ENCODE measurements at places on chromosomes 6 and 20. TPM values are rescaled to one million over a fixed set of nuclear protein-coding genes. Genes with fewer than 3 reads are reported as not detected.

- H3K4me1 ChIP-seq = peaks cover 23% of the 10 kb centered on the region
- no peaks in the 10 kb centered on the region for H3K36me3 ChIP-seq
- no peaks in the 10 kb centered on the region for H3K27me3 ChIP-seq
- H3K27ac ChIP-seq = no peak overlapping the region
- H3K4me3 ChIP-seq = no peak overlapping the region
These were observed 12.2 kb upstream of the AKIRIN2 start for GRCh38 chr6:87714093-87714842.

- no peak for DNase-seq
- no peaks in the 10 kb centered on the region for H3K4me1 ChIP-seq
- H3K4me3 ChIP-seq = no peak overlapping the region
- no peak overlapping the region for H3K27ac ChIP-seq
- H3K36me3 ChIP-seq = peaks cover 31% of the 10 kb centered on the region
- H3K27me3 ChIP-seq = no peaks in the 10 kb centered on the region
These were observed 149.8 kb upstream of the AKAP12 start for GRCh38 chr6:151089978-151090377.

DNA sequence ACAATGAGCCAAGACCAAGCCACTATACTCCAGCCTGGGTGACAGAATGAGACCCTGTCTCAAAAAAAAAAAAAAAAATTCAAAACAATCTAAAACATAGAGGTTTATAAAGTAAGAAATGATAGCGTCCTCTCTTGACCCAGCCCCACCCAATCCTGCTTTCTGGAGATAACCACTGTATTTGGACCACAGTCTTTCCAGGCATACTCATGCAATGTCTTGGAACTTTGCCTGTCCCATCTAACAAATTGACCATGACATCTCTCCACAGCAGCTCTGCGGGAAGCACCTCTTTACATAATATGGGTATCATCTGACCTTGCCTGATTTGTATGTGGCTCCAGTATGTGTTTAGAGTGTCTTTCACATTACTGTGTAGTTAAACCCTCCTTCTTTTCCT is 9.1 kb upstream of the SHLD1 start:
- H3K4me1 ChIP-seq = peaks cover 23% of the 10 kb centered on the region
- H3K27me3 ChIP-seq = no peaks in the 10 kb centered on the region
- H3K36me3 ChIP-seq = no peaks in the 10 kb centered on the region
- H3K27ac ChIP-seq = no peak overlapping the region

- H3K27me3 ChIP-seq = peaks cover 28% of the 10 kb centered on the region
- H3K27ac ChIP-seq = no peak overlapping the region
- H3K4me3 ChIP-seq = no peak overlapping the region
- H3K36me3 ChIP-seq = no peaks in the 10 kb centered on the region
- DNase-seq = peak; percentile 63
These were observed 53.9 kb downstream of the OTOR start for GRCh38 chr20:16801919-16802651.

GRCh38 chr6:43943099-43943766 is 173.2 kb downstream of the VEGFA start:
- H3K36me3 ChIP-seq = no peaks in the 10 kb centered on the region
- DNase-seq = no peak
- H3K27me3 ChIP-seq = no peaks in the 10 kb centered on the region
- H3K27ac ChIP-seq = no peak overlapping the region
- H3K4me1 ChIP-seq = no peaks in the 10 kb centered on the region

DNA sequence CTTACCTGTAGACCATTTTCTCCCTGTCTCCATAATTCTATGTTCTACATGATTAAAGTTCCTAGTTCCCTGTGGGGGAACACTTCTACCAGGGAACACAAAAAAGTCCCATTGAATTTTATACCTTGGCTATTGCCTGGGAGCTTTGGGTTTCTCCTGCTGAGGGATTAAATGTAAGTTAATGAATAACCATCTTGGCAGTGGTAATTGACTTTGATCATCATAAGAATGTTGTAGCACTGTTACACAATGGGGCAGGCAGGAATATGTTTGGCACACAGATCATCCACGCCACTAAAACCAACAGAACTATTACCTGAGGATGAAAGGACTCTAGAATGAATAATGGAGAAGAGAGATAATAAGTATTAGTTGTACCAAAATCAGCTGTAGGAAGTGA is 1106.2 kb upstream of the GJE1 start:
- H3K4me1 ChIP-seq = no peaks in the 10 kb centered on the region
- H3K27me3 ChIP-seq = no peaks in the 10 kb centered on the region
- H3K4me3 ChIP-seq = no peak overlapping the region
- no peak overlapping the region for H3K27ac ChIP-seq
- no peak for DNase-seq

GRCh38 chr20:20073801-20074371 is 21.6 kb downstream of the CFAP61 start:
- no peak overlapping the region for H3K4me3 ChIP-seq
- peaks cover 13% of the 10 kb centered on the region for H3K27me3 ChIP-seq
- no peaks in the 10 kb centered on the region for H3K4me1 ChIP-seq
- H3K27ac ChIP-seq = no peak overlapping the region

GRCh38 chr6:50975216-50975615 is 156.5 kb downstream of the TFAP2B start:
- H3K4me3 ChIP-seq = no peak overlapping the region
- no peaks in the 10 kb centered on the region for H3K36me3 ChIP-seq
- H3K27ac ChIP-seq = no peak overlapping the region

GRCh38 chr6:41732591-41733359 is 2.6 kb downstream of the TFEB start:
- peaks cover 37% of the 10 kb centered on the region for H3K4me1 ChIP-seq
- H3K36me3 ChIP-seq = no peaks in the 10 kb centered on the region
- peak overlapping the region; percentile 60 for H3K27ac ChIP-seq
- no peaks in the 10 kb centered on the region for H3K27me3 ChIP-seq

DNA sequence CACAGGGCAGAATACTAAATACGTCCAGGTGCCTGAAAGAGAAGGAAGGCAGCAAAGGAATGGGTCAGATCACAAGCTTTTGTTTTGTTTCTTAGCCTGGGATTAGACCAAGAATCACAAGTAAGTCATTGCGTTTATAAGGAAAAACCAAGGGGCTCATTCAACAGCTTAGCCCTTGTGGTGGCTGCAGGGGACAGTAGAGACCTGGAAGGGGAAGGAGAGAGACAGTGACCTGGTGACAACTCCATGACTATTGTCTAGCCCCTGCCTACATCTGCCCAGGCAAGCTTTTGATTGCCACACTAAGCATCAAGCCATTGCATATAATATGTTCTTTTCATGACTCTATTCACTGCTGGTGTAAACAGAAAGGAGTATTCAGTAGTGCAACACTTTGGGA is 30.2 kb upstream of the TBC1D7 start:
- DNase-seq = no peak
- no peak overlapping the region for H3K4me3 ChIP-seq
- no peak overlapping the region for H3K27ac ChIP-seq
- H3K4me1 ChIP-seq = peaks cover 56% of the 10 kb centered on the region

- H3K27me3 ChIP-seq = no peaks in the 10 kb centered on the region
- peak overlapping the region; percentile 98 for H3K4me3 ChIP-seq
These were observed 1.5 kb downstream of the MMP24OS start for GRCh38 chr20:35276408-35276807.

The DACT2 gene
- not detected for total RNA-seq

The GMPR gene
- 2.6 TPM for total RNA-seq

The LY6G5B gene
- total RNA-seq = 26.0 TPM

The AVP gene
- total RNA-seq = not detected

The SIGLEC1 gene
- total RNA-seq = not detected
